ENCODE measurements at places on chromosomes 2 and 18.

DNA sequence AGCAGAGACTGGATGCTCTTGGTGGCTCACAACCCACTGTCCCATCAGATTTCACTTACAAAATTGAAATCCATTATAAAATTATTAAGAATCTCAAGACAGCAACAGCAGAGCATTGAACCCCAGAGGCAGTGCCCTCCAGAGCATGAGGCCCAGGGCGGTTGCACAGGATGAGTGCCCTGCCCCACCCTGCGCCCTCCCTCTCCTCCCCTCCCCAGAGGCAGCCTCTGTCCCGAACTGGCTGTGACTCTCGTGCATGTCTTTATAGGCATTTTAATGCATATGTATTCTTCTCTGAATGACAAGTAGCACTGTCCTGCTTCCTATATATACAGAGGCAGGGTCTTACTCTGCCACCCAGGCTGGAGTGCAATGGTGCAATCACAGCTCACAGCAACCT is 10.4 kb downstream of the MFSD2B start:
- no peak for DNase-seq

DNA sequence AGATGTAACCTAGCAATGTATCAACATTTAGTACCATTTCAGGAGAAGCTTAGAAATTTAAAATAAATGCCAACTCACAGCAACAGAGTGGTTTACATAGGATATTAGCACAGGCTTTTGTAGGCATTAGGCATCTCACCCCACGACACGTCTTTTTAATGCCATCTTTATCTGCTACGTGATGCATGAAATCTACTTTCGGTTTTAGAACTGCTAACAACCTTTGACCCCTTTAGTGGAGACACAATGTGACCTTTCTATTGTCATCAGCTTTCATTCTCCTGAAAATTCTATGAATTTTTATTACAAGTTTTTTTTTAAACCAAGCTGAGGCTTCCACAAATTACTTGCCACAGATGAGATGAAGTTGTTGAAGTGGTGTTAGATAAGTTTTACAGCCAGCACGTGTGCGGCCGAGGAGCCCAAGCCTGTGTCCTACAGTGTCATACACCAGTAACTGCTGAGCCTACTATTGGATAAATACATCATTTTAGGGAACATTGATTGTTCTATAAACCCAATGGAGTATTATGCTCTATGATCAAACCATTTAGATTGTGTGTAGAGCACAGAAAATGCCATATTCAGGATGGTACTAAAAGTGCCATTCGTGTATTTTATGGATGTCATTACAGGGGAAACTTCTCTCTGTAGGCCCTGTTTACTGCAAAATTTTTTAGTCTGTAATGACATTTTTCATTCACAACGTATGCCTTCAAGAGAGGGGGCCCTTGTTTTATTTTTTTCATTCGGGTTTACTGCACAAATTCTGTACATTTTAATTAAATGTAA is 151.6 kb downstream of the PTGR3 start:
- DNase-seq, result peak; percentile 30

DNA sequence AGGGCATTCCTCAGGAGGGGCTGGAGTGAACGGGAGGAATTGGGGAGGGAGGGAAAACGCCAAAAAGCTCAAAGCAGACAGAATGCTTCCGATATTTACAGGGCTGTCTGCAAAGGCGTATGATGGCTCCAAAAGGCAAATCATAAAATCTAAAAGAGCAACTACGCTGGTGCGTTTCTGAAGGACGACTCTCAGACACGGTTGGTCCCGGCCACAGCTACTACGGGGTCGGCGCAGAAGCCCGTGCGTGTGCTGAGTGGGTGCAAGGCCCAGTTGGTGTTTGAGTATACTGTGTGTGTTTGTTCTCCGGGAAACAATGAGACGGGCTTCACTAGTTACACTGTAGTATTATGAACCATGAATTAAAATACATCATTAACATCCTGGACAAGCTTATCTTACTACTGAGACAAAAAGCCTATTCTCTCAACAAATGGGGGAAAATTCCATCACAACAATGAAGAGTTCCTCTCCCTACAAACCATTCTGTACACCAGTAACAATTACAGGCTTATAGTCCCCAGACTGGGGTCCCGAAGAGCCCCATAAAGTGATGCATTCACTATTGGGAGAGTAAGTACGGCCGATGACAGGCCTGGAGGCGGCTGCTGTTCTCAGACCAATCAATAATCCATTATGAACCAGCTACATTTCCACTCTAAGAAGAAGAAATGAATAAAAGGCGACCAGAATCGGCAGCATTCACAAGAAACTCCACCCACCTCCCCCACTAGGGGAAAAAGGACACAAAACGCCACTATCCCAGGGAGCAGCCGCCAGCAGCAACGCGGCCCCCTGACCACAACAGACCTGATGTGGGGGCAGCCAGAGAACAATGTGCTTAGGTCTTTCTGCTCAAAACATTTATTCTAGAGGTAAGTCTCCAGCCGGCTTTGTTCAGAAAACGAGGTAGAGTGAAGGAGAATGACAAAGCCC is 43.4 kb downstream of the ZNF516 start:
- peak; percentile 40 for DNase-seq

GRCh38 chr2:69073928-69074570 is 61.1 kb downstream of the ANTXR1 start:
- DNase-seq, result no peak

DNA sequence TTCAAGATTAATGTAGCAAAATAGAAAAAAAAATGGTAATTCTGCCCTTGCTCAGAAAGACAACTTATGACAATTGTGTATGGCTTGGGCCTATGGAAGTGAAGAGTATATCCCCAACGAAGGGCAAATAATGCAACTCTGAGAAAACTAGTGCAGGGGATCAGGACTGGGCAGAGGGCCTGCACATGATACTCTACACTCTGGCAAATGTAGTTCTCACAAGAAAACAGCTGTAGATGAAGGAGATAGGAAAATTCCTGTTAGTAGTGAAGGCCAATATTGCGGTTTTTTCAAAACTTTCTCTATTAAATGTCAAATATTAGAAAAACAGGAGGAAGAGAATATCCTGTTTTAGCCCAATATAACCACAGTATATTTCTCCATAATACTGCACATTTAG is 77.8 kb downstream of the SCN9A start:
- DNase-seq, result no peak

- DNase-seq, result no peak
Observed at GRCh38 chr18:63905361-63905760, 2.4 kb upstream of the SERPINB10 start.

- DNase-seq, result no peak
Observed at GRCh38 chr2:71807581-71808451, 339.8 kb downstream of the CYP26B1 start.

DNA sequence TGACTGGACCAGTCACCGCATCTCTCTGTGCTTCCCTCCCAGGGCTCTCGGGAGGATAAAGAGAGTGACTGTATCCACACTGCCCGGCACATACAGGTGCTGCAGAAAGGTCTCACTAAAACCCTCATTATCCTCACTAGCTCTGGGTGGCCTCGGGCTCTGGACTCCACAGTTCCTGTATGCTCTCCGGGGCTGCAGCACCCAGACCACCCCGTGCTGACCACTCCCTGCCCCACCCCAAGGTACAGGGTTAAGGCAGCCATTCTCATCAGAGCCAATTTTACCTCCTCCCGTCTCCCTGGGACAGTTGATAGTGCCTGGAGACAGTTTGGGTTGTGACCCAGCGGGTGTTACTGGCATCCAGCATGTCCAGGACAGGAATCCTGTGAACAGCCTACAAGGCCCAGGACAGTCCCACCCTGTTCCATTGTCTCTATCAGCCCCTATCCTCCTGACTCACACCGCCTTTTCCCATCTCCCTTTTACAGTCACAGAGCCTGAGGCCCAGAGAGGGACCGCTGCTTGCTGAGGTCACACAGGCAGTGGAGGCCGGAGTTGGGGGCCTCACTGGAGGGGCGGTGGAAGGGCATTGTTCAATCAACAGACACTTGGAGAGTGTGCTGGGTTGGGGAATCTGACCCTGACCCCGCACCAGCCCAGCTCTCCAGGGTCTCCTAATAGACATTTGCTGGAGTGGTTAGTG is 1.7 kb downstream of the ZAP70 start:
- DNase-seq, result no peak

- DNase-seq, result no peak
Observed at GRCh38 chr18:12282442-12283039, 25.5 kb upstream of the TUBB6 start.

- DNase-seq, result no peak
Observed at GRCh38 chr2:178877874-178878273, 70.7 kb upstream of the TTN start.

GRCh38 chr2:58120626-58121229 is 74.1 kb downstream of the VRK2 start:
- DNase-seq, result no peak

GRCh38 chr2:216194013-216194412 is 84.9 kb downstream of the XRCC5 start:
- DNase-seq, result no peak

DNA sequence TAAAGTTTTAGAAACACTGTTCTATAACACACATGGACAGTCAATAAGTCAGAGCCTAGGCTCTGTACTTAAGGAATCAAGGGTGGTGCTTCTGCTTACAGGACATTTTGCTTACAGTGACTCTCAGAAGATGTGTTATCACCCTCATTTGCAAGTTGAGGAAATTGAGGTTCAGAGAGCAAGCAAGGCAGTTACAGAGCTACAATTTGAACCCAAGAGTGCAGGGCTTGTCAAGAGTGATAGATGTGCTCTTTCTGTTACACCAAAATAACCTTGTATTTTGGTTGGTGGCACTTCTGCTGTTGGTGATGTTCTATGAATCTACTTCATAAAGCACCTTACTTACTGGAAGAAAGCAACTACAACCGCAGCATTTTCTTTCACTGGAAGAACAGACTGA is 170.2 kb downstream of the THADA start:
- DNase-seq, result no peak

- DNase-seq, result no peak
Observed at GRCh38 chr2:100053087-100053885, 89.1 kb downstream of the AFF3 start.

GRCh38 chr2:224861266-224861665 is 145.1 kb upstream of the CCDC195 start:
- DNase-seq, result no peak

DNA sequence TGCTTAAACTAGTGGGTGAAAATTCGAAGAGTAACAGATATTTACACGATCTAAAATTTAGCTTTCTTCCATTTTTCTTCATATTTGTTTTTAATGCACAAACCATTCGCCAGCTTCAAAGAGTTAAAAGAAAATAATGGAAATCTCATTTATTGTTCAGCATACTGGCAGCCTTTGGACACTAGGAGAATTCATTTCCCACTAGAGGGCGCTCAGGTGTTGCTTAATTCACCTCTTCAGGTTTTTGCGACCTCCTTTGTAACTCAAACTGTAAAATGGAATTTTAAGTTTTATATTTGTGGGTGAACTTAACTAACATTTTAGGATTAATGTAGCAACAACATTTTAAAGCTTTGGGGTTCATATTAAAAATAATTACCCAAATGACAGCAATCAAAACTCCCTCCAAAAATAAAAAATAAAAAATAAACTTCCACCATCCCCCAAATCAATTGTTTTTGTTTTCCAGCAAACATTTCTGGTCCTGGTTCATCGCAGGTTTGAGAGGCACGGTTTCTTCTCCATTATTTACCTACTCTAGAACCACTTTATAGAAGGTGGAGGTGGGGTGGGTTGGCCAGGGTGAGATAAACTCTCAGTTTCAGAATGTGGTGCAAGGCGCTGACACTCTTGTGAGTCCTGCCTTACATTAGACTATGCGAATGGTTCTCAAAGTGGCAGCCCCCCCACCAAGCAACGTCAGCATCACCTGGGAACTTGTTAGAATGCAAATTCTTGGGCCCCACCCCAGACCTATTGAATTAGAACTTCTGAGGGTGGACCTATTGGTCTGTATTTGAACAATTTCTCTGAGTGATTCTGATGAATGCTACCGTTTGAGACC is 24.7 kb upstream of the PNPT1 start:
- DNase-seq, result peak; percentile 31

GRCh38 chr2:858646-859045 is 92.0 kb upstream of the SNTG2 start:
- no peak for DNase-seq

GRCh38 chr2:205473791-205474190 is 208.5 kb upstream of the NRP2 start:
- no peak for DNase-seq

DNA sequence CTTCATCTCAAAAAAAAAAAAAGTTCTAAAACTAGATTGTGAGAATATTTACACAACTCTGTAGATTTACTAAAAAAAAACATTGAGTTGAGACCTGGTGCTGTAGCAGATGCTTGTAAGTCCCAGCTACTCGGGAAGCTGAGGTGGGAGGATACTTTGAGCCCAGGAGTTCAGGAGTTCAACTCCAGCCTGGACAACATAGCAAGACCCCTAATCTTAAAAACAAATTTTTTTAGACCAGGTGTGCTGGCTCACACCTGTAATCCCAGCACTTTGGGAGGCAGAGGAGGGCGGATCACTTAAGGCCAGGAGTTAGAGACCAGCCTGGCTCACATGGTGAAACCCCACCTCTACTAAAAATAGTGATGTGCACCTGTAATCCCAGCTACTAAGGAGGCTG is 108.9 kb downstream of the MEMO1 start:
- DNase-seq, result no peak

- DNase-seq, result no peak
Observed at GRCh38 chr2:65340898-65341681, 91.3 kb downstream of the SPRED2 start.

GRCh38 chr2:215358891-215359575 is 47.2 kb downstream of the ATIC start:
- no peak for DNase-seq

- DNase-seq, result no peak
Observed at GRCh38 chr18:35514752-35515459, 17.1 kb upstream of the INO80C start.

DNA sequence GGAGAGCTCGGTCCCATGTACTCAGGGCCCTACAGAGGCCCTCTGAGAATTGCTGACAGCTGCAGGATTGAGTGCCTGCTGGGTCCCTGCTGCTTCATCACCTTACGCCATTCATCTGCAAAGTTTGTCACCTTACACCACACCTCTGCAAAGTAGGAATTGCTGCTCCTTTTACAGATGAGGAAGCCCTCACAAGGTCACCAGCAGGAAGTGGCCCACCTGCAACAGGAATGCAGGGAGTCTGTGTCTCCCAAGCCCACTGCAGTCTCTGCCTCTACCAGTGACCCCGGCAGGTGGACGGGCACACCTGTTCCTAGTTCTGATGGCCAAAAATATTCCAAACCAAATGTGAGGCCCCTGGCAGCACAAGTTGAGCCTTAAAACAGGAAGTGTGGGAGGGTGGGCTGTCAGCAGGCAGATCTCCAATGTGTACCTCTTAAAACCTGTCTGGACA is 441.4 kb downstream of the NBAS start:
- DNase-seq, result no peak

GRCh38 chr2:206836722-206837121 is 71.3 kb downstream of the FASTKD2 start:
- peak; percentile 6 for DNase-seq

GRCh38 chr2:148451046-148451445 is 193.5 kb upstream of the EPC2 start:
- no peak for DNase-seq

Measured in NCI-H526 treated with DMSO at 0.1 percent for 48 hours (cell line).